ENCODE measurements at places on chromosomes 5 and 9.

DNA sequence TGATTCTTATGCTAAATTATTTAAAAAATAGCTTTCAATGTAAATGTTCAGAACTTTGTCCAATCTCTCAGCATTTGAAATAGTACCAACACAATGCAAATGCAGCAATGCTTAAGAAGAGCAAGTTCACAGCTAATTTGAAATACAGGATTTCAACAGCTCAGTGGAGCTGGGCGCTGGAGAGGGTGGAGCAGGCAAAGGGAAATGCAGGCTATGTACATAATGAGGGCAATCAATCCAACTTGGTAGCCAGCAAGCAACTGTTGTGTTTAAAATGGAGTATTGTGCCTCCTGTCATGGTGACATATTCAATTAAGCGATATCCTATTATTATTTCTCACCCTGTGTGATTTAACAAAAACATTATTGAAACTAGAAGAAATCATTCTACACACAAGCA, 568.8 kb downstream of the PSAT1 start:
- no peak for DNase-seq

DNA sequence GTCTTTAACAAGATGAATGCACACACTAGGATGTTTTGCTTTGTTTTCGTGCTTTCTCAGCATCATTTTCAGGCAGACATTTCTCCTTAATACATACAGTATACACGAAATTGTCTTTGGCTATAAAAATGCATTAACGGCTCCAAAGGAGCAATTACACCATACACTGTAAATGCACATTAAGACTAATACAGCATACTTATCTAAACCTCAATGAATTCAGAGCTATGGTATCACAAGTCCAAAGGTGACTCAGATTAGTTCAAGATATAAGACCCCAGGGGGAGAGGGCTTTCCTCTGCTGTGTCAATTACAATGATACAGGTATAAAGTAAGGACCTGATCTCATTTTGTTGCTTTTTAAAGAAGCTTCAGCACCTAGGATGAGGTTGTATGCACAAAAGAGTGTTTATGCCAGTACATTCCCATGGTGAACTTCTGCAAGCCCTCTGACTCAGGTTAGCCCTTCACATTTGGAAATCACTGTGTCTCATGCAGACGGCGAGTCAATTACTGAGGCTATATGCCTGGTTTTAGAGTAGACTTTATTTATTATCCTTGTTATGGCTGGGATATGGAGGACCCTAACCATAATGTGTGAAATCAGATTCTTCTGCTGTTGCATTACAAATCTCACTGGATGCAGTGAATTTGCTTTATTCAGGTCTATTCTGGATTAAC, 233.3 kb downstream of the ZNF608 start:
- no peak for DNase-seq

- no peak for DNase-seq
Measured at GRCh38 chr9:78089111-78089510, 57.5 kb upstream of the GNAQ start.

- no peak for DNase-seq
Measured at GRCh38 chr5:134491841-134492442, 33.5 kb upstream of the JADE2 start.

GRCh38 chr5:116554764-116555163, 19.9 kb downstream of the SEMA6A start:
- DNase-seq, result no peak

GRCh38 chr5:154811653-154812465, 38.5 kb downstream of the FAXDC2 start:
- DNase-seq, result peak; percentile 39

DNA sequence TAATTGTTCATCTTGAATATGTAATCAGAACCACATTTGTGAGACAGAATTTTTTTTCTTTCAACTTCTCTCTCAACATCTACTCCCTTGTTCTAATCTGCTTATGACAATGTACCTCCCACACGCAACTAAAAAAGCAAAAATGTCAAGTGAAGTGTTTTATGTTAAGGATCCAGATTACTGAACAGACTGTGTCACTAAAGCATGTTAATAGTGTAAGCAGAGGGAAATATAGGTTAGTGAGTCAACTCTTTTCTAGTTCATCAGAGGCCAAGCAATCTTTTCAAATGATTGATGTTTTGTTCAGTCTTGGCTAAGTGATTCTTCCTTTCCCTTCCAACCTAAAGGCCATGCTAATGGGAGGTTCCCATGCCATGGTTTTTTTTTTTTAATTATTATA, 34.7 kb upstream of the IDNK start:
- no peak for DNase-seq

- no peak for DNase-seq
Measured at GRCh38 chr9:90167914-90168313, 474.7 kb downstream of the DIRAS2 start.

All from stimulated activated CD8-positive, alpha-beta memory T cell treated with anti-CD3 and anti-CD28 coated beads, Interleukin-4, amount 100 ng/mL, for 1 hour (primary cell).